Ascending aorta (tissue), 2 donors: ENCODE measurements at places on chromosomes 13 and 19.
A peak's percentile ranks its signal among the peaks of the same experiment; 100 is the strongest.

DNA sequence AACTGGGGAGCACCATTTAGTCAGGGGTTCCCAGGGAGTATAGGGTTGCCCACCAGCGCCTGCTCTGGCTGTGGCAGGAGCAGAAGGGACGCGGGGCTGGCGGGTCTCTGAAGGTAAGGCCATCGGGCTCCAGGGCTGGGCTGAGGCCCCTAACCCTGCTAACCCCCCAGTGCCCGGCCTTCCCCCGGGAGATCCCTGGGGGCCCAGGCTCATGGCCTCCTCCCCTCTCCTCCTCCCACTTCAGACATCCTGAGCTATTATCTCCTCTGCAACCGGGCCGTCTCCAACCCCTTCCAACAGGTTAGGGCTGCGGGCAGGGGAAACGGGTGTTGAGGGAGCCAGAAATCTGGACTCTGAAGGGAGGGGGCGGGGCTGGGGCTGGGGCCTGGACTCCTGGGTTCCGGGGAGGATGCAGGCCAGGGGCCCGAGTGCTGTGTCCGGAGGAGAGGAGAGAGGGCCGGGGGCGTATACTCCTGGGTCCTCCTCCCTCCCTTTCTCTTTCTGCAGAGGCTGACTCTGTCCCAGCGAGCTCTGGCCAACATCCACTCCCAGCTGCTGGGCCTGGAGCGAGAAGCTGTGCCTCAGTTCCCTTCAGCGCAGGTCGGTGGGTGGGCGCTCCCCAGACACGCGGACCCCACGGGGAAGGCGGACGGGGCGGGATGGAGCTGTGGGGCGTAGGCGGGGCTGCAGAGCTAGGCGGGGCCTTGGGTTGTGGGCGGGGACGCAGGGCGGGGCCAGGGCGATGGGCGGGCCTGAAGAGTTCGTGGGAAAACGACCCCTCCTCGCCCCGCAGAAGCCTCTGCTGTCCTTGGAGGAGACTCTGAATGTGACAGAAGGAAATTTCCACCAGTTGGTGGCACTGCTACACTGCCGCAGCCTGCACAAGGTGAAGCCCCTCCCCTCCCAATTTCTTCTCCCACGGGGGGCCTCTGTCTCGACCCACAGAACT, 15.3 kb downstream of the TTYH1 start:
- no peak for DNase-seq

DNA sequence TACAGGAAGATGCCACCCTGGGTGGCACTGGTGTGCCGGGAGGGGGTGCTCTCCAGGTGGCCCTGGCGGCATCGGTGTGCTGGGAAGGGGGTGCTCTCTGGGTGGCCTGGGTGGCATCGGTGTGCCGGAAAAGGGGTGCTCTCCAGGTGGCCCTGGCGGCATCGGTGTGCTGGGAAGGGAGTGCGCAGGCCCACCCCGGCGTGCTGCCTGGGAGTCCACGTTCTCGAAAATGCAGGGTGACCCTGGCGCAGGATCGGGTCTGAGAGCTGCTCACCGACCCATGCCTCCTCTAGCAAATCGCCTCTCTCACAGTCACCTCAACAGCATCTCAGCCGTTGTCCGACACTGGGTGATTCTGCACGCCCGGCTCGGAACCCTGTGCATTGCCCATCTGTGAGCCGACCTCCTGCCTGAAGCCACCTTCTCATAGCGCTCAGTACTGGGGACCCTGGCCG, 36.4 kb downstream of the RASA3 start:
- DNase-seq: no peak

- no peak for DNase-seq
Measured at GRCh38 chr19:50155520-50156109, 7.5 kb downstream of the IZUMO2 start.

- DNase-seq: no peak
Measured at GRCh38 chr13:26977541-26977940, 194.1 kb downstream of the USP12 start.

GRCh38 chr13:31063772-31064171, 97.9 kb downstream of the HSPH1 start:
- DNase-seq: no peak

GRCh38 chr13:95300625-95301182, 547 bp downstream of the ABCC4 start:
- DNase-seq: no peak

GRCh38 chr13:72959643-72960042, 99.2 kb upstream of the KLF5 start:
- no peak for DNase-seq

GRCh38 chr13:105167385-105167784, 1368.1 kb downstream of the EFNB2 start:
- DNase-seq: no peak

DNA sequence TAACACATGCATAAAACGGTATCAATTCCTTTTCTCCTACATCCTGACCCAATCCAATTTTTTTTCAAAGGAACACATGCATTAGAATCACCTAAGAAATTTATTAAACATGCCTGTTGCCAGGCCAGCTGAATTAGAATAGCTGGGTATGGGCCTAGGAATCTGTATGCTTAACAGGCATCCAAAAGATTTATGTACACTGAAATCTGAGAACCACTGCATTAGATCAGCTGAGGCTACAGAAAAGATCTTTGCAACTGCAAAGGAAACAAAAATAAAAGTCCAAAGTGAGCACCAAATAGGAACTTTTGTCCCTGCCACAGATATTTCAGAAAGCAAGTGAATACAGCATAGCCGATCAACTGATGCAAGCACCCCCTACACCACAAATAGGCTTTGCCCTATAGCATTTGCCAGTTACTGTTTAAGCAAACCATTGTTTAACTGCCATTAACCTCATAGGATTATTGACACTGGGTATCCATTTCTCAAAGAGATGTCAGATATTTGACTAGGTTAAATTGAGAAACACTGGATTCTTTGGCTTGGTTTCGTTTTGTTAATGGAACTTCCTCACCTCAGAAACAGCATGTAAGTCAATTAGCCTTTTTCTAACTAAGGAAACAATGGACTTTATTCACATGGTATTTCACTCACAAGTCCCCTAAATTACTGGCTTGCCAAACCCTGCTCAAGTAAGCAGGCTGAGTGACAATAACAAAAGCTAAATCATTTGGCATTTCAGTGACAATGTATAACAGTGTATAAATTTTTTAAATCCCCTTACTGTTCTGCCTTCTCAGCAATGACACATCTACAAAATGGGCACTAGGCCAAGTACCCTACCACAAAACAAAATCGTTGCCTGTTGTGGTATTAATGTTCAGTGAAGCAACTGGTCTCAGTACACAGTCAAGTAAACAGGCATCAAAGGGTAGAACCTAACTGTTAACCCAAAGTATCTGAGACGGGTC, 67.8 kb downstream of the SUCLA2 start:
- DNase-seq: no peak

- no peak for DNase-seq
Measured at GRCh38 chr13:25678398-25678797, 306.6 kb downstream of the ATP8A2 start.

DNA sequence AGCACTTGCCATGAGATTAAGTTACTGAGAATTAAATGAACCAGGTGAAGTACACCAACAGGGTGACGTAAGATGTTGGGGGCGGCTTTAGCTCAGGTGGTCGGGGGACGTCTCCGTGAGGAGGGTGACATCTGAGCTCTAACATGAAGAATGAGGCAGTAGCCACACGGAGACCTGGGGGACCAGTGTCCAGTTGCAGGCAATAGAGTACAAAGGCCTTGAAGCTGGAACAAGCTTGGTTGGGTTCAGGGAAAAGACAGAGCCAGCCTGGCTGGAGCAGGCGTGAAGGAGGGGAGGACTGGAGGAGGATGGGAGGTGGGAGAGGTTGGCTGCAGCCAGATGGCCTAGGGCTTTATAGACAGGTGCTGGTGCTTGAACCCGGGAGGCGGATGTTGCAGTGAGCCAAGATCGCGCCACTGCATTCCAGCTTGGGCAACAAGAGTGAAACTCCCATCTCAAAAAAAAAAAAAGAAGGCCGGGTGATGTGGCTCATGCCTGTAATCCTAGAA, 1.6 kb downstream of the SPINT2 start:
- DNase-seq: no peak

DNA sequence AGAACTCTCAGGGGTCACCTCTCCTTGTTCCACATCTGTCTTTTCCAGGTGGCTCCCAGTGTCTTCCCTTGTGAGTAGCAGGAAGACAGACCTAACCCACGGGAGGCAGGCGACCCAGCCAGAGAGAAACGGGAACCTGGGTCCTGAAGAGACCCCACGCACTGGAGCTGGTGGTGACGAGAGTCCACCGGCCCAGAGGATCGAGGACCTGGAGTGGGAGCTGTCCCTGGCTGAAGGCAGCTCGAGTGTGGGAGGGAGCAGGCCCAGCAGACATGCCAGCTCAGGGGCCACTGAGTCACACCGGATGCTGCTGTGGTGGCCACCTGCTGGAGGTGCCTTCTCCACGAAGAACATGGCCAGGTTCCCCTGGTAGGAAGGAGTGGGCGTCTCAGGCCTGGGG, 66.5 kb upstream of the ATP12A start:
- no peak for DNase-seq

- DNase-seq: no peak
Measured at GRCh38 chr19:48654299-48655059, 8.5 kb upstream of the CA11 start.

- DNase-seq: peak; percentile 74
Measured at GRCh38 chr19:49983645-49984229, 22.8 kb upstream of the SIGLEC11 start.

DNA sequence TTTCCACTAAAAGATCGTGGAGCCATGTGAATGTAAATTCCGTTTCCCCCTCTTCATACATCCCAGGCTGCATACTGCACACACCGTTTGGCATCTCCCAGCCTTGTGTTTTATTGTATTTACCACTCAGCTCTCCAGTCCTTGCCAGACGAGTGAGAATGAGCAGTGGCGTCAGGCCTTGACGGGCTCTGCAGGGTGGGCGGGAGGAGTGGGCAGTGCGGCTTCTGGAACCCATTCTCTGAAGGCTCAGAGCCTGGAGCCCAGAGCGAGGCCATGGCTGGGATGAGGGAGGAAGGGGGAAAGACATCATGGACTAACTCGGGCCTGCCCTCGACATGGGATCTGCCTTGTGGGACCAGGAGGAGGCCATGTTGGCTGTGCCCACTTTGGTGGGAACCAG, 25.1 kb downstream of the BICRA start:
- DNase-seq: no peak

GRCh38 chr13:107743526-107743925, 471.8 kb downstream of the LIG4 start:
- no peak for DNase-seq

DNA sequence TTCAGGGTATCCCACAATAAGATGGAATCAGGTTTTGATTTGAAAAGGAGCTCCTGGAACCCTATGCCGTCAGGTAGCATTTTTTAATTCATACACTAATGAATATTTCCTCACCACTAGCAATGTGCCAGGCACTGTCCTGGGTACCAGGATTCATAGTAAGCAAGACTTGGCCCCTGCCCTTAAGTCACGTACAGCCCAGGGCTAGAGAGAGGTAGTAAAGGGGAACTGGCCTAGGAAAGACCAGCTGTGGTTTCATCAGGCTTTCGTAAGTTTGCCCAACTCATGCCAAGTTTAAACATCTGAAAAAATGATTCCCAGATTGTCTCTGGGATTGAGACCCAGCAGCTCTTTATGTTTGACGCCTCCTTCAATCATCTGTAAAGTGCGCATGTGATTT, 45.9 kb upstream of the AMER2 start:
- DNase-seq: no peak

DNA sequence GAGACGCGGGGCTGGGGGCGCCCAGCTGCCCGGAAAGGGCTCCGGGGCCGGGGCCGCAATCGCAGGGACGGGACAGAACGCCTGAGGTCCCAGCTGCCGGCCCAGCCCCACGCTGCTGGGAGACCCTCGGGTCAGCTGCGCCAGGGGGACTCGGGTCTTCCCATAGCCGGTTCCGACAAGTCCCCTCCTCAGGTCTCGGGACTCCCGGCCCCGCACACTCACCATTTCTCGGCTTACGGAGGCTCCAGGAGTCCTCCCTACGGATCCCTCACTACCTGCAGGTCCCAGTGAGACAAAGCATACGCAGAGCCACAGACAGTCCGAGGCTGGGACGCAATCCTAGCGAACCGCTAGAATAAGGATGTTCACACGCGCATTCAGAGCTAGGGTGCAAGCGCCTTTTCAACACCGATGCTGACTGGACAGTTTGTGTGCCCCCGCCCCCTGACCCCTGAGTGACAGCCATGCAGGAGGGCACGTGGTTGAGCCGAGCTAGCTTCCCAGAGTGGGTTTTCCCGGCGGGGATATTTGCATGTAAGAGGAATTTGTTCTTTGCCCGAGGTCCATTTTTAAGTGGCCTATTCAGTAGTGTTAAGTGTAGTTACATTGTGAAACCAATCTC, 13.6 kb downstream of the ZNF490 start:
- DNase-seq: no peak

DNA sequence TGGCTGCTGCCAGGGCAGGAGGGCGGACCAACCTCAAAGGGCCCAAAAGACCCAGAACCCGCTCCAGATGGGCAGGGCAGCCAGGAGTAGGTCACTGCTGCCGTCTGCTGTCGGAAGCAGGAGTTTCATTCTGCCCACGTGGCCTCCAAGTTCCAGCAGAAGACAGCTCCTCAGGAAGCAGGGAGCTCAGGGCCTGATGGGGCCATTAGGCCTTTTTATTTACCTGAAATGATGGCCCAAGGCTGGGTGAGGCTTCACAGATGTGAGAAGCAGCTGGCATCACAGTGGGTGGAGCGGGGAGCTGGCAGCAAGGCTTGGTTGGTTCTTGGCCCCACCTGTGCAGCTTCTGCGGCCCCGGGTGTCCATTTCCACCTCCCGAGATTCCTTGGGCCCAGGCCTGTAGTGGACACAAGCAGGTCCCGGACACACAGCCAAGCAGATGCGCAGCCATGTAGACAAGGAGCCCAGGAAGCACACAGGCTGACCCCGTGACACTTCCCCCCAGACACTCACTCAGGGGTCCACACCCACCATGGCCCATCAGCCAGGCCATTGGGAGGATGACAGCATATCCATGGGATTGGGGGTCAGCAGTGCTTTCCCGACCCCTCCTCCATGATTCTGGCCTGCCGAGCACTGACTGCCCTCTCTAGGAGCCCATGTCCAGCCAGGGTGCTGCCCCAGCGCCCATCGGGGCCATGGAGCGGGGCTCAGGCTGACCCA, 26.4 kb downstream of the C13orf46 start:
- no peak for DNase-seq

- DNase-seq: no peak
Measured at GRCh38 chr13:99301913-99302636, 5.1 kb downstream of the GPR183 start.

DNA sequence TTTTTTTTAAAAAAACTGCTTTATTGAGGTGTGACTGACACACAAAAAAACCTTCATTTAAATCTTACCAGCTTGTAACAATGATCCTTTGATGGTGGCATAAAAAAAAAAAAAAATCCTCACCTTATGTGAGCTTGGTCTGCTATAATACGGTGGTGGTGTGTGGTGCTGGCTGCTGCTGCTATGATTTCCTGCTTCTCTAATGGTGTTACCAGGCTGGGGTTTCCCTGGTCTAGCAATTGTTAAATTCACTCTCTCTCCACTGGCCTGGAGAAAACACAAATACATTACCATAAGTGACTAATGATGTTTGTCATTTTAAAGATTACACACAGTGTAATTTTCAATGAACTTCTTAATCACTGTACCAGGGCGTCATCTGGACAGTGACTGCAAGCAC, 60.6 kb downstream of the LNX2 start:
- DNase-seq: no peak
